Naive thymus-derived CD4-positive, alpha-beta T cell (primary cell): ENCODE measurements at places on chromosomes 16 and 17. TPM values are rescaled to one million over a fixed set of nuclear protein-coding genes. Genes with fewer than 3 reads are reported as not detected.

- peaks cover 23% of the 10 kb centered on the region for H3K4me1 ChIP-seq
- no peak overlapping the region for H3K27ac ChIP-seq
- H3K4me3 ChIP-seq, result no peak overlapping the region
- DNase-seq, result no peak
- H3K36me3 ChIP-seq, result no peaks in the 10 kb centered on the region
These were observed 2.6 kb upstream of the MAPK7 start for GRCh38 chr17:19375732-19376131.

- H3K27ac ChIP-seq, result peak overlapping the region; percentile 93
- no peak for DNase-seq
- peaks cover 9% of the 10 kb centered on the region for H3K4me1 ChIP-seq
- H3K36me3 ChIP-seq, result peaks cover 22% of the 10 kb centered on the region
These were observed 1.4 kb upstream of the CEMP1 start for GRCh38 chr16:2532494-2533141.

- no peaks in the 10 kb centered on the region for H3K36me3 ChIP-seq
- no peaks in the 10 kb centered on the region for H3K27me3 ChIP-seq
- H3K4me3 ChIP-seq, result no peak overlapping the region
- H3K4me1 ChIP-seq, result no peaks in the 10 kb centered on the region
- no peak for DNase-seq
These were observed 50.8 kb downstream of the PHKB start for GRCh38 chr16:47511882-47512281.

DNA sequence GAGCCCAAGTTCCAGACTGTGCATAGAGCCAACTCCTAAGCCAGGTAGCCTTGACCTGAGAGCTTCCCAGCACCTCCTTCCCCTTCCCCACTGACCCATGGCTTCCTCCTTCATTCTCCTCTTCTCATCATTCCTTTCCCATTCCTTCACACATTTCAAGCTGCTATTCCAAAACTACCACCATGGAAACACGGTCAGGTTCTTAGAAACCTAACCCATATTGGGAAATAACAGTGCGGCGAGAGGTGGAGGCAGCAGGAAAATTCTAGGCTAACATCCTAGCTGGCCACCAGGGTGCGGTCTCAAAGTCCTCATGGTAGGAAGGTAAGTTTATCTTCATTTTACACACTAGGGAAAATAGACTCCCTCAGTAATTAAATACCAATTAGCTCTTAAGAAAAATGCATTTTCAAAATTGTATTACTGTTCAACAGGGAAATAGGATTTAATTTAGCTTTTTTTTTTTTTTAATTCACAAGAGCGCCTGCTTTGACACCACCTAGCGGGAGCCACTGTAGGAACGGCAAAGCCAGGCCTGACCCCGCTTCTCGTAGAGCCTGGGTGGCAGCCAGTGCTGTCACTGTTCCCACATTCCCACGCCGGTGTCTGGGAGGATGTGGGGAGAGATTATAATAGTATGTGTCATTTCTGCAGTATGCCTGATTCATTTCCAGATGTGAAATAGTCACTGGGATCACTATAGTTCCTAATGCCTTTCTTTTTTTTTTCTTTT lies 14.0 kb upstream of the SPHK1 start:
- no peak overlapping the region for H3K4me3 ChIP-seq
- DNase-seq, result no peak
- H3K4me1 ChIP-seq, result no peaks in the 10 kb centered on the region
- H3K27me3 ChIP-seq, result no peaks in the 10 kb centered on the region
- no peaks in the 10 kb centered on the region for H3K36me3 ChIP-seq

- H3K4me3 ChIP-seq, result no peak overlapping the region
- H3K36me3 ChIP-seq, result peaks cover 35% of the 10 kb centered on the region
- H3K4me1 ChIP-seq, result no peaks in the 10 kb centered on the region
- DNase-seq, result no peak
- no peak overlapping the region for H3K27ac ChIP-seq
These were observed 43.0 kb downstream of the GAN start for GRCh38 chr16:81357711-81358260.

Gene NOTUM
- total RNA-seq, result not detected
